Stomach (tissue), 19 donors: ENCODE measurements at places on chromosomes 12 and 14. TPM values are rescaled to one million over a fixed set of nuclear protein-coding genes. Genes with fewer than 3 reads are reported as not detected.

DNA sequence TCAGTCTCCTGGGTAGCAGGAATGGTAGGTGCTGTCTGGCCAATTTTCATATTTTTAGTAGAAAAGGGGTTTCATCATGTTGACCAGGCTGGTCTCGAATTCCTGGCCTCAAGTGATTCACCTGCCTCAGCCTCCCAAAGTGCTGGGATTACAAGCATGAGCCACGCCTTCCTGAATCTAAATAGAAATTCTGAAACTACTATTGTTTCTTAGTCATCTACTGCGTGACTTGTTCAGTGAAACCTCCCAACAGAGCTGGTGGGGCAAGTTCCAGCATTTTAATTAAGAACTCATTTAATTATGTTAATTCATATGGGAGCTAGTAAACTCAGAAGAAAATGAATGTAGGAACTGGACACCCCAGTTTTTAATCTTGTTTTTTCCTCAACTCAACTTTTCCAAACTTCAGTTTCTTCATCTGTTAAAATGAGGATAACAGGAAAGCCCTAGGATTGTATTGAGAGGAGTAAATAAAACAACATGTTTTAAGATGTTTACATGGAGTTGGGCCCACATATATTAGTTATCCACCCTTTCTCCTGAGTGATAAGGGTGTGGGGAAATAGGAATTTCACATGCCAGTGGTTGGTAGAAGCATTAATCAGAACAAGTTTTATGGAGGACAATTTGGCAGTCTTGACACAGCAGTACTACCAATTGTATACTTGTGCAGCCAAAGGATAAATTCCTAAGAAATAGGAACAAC, 335.8 kb upstream of the E2F7 start:
- DNase-seq: no peak

CIROP gene
- total RNA-seq: not detected

DNA sequence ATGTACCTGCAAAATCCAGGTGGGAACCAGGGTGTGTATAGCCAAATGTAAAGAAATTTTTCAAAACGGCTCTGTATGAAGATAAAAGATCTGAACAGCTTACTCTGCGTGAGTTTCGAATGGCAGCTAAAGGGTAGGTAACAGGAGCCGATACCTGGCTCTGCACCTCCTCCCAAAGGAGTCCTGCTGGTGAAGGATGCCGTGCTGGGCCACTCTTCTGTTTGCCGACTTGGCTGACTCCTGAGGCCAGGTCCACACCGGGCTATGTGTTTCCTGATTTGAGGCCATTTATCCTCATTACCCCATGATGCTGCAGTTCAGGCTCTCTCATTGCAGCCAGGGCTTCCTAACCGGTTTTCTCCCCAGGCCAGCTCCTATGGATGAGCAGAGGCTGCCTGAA, 244.6 kb downstream of the SLC41A2 start:
- no peak for DNase-seq

TAS2R46 gene
- 2.2 TPM for total RNA-seq
